ENCODE measurements at places on chromosomes 13 and 19.

DNA sequence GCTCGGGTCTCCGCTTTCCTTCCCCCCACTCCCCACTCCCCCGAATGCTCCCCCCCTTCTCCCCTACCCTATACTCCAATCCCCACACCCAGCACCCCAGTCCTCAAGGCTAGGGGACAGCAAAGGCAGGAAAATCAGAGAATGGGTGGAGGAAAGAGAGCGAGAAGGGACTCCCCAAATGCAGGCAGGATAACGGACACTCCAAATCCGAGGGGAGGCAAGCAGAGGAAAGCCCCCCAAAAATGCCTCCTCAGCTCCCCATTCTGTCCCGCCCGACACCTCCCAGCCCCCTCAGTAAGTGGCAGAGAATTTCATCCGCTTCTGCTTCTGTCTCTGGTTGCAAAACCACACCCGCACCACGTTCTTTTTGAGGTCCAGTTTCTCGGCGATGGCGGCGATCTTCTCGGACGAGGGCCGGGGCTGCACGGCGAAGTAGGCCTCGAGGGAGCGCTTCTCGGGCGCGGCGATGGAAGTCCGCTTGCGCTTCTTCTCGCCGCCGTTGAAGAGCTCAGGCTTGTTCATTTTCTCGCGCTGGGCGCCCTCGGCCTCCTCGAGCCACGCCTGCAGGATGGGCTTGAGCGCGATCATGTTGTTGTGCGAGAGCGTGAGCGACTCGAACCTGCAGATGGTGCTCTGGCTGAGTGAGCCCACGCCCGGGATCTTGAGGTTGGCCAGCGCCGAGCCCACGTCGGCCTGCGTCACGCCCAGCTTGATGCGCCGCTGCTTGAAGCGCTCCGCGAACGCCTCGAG, 2.1 kb downstream of the POU4F1 start:
- DNase-seq: no peak

DNA sequence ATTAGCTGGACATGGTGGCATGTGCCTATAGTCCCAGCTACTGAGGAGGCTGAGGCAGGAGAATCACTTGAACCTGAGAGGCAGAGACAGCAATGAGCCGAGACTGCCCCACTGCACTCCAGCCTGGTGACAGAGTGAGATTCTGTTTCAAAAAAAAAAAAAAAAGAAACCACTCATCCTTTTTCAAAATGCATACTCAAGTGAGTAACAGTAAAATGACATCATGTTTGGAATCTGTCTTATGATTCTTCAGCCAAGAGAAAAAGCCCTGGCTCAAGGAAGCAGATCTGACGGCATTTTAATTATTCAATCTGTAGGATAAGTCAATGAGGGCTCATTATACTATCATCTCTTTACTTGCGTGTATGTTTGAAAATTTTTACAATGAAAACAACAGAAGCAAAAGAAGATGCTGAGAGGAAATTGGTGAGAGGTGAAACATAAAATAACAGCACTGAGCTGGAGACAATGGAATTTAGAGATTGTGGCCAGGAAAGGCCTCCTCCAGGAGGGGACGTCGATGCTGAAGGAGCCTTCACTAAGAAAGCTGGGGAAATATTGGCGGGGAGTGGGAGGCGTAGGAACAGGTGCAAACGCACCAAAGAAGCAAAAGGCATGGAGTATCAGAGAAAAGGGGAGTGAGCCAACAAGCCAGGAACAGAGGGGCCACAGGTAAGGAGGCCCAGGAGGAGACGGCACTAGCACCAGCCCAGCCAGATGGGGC, 12.9 kb upstream of the CCNE1 start:
- DNase-seq: no peak

- no peak for DNase-seq
Measured at GRCh38 chr13:90564566-90564965, 782.9 kb upstream of the MIR17HG start.

DNA sequence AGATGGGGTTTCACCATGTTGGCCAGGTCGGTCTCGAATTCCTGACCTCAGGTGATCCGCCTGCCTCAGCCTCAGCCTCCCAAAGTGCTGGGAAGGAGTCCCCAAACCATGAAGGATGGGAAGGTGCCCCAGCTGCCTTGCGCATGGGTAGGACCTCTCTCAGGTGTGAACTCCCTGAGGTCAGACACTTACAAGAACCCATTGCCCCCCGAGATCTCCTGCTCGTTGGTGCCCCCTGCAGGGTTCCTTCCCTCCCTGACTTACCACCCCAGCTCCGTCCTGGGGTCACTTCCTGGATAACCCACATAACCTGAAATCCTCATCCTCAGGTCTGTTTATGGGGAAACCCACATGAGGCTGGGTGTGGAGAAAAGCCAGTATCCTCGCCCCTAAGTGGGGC, 41.7 kb downstream of the UNC13A start:
- no peak for DNase-seq

GRCh38 chr19:18832306-18833140, 764 bp downstream of the UPF1 start:
- DNase-seq: peak; percentile 29

DNA sequence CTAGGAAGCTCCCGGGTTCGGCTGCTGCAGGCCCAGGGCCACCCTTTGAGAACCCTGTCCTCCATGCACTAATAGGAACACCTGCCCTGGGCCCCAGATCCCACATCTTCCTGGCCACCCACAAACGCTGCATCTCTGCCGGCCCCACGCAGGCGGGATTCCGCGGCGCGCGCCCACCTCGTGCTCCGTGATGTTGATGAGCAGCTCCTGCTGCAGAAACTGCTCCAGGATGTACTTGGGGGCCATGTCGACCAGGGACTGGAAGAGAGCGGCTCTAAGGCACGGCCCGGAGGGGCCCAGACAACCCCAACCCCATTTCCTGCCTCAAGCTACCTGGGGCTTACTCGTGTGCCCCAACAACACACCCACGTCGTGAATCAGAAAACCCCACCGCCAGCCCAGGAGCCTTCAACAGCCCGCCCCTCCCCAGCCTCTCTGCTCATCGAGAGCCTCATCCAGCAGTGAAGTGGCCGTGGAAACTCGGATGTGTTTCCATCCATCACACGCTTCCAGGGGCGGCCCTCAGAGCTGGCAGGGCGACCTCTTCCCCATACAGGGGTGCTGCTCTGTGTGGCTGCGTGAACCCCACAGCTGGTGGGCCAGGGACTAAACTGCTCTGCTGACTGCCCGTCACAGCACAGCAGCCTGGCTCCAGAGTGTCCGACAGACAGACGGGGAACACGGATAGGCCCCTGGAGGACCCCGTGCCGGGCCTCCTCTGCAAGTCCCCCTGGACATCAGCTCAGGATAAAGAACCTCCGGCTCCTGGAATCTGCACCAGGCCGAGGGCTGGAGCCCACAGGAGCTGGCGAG, 4.2 kb downstream of the POLR2E start:
- no peak for DNase-seq

DNA sequence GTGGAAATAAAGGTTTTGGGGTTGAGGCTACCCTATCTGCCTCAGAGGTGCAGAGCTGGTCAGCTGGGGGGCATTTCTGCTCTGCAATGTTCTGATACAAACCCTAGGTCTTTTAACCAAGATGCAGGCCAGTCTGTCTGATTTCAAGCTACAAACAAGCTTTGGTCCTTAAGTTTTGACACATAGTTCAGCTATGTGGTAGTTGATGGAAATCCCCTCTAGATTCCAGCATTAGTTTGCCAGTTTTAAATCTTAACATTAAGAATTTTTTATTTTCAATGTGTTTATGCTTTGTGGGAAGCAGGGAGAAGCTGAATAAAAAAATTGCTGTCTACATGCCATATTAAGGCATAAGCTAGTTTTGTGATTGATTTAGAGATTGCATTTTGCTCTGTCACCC, 225.7 kb downstream of the LMO7 start:
- no peak for DNase-seq

GRCh38 chr19:54644056-54644455, 13.8 kb downstream of the LILRB1 start:
- no peak for DNase-seq

DNA sequence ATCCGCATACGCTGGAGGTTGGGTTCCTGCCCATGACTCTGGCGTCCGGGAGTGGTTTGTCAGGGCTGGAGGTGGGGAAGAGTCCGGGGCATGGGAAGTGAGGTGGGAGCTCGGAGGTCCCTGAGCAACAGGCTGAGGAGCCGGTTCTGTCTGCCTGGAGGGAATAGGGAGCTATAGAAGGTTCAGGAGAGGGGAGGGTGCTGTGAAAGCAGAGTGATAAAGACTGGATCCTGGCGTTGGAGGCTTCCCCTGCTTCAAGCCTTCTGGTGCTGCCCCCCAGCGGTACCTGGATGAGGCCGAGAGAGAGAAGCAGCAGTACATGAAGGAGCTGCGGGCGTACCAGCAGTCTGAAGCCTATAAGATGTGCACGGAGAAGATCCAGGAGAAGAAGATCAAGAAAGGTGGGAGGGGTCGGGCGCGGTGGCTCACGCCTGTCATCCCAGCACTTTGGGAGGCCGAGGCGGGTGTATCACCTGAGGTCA, 2.6 kb downstream of the HMG20B start:
- peak; percentile 49 for DNase-seq

- no peak for DNase-seq
Measured at GRCh38 chr19:13827656-13828055, 32.4 kb downstream of the ZSWIM4 start.

- DNase-seq: no peak
Measured at GRCh38 chr19:19938449-19938848, 37.7 kb downstream of the ZNF93 start.

DNA sequence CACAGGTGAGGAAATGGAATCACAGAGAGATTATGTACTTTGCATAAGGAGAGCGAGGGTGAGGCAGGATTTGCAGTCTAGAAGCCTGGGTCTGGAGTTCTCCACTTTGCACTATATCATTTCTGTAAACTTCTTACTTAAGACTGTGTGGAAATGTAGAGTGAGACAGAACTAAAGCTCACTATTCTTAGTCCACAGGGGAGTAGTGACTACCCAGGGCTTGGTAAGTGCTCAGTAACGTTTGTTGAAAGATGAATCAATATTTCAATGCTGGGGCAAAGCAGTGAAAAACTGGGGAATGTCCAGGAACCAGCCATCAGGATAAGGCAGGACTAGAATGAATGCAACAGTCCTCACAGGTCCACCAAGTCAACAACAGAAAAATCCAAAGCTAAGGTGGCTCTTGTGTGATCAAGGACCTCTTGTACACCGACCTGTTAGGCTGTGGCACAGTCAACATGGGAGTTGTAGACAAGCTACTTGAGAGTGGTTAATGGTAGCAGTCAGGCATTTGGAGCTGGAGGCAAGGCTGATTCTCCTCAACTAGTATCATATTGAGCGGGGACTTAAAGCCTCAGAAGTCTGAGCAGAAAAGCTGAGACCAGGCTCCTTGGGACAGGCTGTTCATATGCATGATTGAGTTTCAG, 929 bp upstream of the TNFSF13B start:
- DNase-seq: no peak

DNA sequence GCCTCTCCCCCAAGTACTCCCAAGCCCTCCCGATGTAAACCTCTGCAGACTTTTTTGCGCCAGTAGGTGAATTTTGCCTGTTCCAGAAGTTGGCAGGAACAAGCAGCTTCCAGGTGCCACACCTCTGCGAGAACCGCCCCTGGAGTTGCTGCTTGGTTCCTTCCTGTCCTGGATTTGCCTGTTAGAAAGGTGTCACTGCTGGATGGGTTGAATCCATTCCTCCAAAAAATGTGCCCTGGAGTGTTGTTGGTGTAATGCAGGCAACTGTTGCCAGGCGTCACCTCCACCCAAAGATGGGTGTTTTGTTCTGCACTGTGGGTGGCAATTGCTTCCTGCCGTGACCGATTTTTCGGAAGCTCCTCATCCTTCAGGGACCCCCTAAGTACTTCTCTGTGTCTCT, 5.7 kb downstream of the PGPEP1 start:
- DNase-seq: no peak

DNA sequence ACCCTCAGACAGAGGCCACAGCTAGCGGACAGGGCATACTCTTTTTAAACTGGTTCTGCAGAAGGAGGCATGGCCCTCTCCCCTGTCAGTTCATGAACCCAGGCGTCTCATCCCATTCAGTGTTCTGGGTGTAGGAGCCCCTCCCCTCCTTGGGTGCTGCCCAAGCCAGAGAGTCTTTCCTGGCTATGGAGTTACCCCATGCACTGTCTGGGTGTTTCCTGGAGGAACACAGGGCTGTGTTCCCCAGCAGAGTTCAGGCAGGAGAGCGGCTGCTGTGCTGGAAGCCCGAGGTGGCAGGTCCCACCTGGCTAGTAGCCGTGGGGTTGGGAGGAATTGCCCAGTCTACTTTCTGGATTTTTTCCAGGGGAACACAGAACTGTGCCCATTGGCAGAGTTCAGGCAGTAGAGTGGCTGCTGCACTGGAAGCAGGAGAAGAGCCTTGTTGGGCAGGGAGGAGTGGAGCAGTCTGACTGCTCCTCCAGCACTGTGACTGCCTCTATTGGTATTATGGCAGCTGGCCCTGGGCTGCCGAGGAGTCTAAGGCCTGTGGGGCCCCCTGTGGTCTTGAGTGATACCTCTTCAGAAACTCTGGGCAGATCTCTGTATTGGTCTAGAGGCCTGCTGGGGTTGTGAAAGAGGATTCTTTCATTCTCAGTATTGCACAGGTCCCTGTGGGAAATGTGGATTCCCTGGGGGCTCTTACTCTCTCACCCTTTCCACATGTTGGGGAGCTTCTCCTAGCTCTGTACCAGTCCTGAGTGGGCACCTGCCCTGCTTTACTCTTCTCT, 168.3 kb downstream of the PCDH20 start:
- no peak for DNase-seq

DNA sequence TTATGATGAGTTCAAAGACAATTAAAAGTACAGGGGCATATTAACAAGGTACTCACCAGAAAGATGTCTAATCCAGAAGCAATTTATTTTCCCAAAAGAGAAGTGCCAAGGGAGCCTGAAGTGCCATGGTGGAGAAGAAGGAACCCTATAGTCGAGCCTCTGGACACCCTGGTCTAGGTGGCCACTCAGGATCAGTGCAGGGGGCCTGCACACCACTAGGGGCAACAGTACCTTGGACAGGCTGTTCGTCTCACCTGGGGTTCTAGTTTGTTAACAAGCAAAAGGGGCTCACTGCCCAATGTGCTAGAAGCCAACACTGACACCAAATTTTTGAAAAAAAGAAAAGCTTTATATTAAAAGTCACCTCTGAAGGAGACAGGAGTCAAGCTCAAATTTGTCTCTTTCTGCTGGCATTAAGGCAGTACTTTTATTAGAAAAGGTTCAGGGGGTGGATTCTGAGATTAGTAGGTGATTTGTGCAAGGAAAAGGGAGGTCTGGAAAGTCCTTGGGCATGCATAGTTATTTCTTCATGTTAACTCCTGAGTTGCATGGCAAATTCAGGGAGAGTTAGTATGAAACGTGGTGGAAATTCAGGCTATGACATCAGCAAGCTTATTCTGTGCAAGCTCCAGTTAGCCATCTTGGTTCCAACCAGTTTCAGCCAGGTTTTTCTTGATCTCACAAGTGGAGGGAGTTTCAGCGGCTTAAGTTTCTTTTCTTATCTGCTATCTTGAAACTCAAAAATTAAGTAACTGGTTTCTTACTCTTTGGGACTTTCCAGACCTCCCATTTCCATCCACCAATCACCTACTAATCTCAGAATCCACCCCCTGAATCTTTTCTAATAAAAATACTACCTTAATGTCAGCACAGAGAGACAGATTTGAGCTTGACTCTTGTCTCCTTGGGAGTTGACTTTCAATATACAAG, 884 bp upstream of the CBY2 start:
- no peak for DNase-seq

Measured in Calu3 (cell line).